NCI-H2171 (cell line): ENCODE measurements at places on chromosomes 16 and 17.

DNA sequence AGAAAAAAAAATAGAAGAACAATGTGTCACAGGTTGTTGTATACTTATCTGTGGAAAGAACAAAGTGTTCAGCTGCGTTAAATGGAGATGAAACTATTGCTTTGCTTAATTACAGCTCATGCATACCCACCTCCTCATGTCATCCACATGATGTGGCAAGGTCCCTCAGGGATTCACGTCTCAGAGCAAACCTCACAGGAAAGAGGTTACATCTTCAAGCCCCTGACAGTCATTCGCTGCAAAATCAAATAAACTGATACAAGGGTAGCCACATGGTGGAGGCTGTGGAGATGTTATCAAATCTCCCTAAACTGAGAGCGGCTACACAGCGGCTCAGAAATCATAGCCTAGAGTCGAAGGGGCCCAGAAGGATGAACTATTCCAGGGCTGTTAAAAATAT lies 21.1 kb downstream of the GINS3 start:
- DNase-seq: peak; percentile 65

DNA sequence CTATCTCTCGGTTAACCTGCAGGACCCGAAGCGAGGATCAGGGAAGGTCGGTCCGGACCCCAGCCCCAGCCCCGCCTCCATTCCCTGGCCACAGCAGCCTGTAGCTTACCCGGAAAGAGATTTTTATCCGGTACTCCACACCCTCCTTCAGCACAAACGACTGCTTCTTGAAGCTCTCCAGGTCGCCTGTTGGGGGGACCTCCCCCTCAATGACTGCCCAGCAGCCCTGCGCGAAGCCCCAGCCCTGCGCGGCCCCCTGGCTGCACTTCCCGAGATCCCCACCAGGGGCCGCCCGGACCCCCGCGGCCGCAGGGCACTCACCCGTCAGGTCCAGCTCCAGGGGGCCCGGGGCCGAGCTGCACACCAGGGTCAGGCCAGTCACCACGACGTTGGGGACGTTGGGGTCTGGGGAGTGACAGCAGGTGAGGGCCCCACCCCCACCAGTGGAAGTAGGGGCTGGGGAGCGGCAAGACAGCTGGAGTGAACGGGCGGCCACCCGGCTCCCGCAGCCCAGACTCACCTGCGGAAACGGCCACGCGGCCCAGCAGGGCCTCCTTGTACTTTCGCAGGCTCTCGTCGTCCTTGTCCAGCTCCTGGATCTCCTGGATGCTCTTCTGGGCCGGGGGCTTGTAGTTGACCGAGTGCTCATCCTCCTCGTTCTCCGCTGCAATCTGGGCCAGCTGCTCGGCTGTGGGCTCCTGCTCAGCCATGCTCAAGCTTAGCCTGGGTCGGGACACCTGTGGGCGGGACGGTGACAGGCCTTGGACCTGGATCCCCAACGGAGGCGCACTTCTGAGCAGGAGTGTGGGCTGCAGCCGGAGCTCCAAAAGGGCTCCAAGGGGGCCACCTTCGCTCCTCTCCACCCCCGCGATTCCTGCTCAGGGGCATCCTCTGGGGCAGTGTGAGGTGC lies 1.7 kb downstream of the ARHGDIA start:
- no peak for DNase-seq

DNA sequence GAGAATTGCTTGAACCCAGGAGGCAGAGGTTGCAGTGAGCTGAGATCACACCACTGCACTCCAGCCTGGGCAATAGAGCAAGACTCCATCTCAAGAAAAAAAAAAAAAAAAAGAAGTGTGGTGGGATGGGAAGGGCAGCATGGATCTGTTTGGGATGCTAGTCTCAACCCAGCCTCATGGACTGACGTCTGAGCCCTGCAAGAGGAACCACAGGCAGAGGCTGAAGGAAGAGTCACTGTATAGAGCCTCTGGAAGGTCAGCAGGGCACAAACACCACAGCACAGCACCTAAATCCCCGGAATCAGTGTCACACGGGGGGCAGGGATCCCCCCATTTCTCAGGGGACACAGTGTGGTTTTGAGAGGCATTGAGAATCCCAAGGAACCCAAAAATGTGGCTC lies 10.9 kb upstream of the CXCL16 start:
- no peak for DNase-seq

DNA sequence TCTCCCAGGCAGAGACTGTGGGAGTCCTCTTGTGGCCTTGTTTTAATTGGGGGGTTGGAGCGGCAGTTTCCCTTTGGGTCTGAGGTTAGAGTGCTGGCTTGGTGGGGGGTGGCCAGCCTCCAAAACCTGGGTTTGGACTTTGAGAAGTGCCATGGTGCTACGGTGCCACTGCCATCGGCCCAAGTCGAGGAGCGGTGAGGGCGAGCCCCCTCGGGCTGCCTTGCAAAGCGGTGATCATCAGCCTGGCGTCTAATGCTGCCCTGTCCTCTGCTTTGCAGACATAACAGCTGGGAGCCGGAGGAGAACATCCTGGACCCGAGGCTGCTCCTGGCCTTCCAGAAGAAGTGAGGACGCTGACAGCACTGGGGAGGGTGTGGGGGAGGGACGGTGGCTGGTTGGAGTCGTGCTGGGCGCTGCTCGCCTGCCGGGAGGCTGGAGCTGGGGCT lies 1.2 kb downstream of the CBX2 start:
- no peak for DNase-seq

DNA sequence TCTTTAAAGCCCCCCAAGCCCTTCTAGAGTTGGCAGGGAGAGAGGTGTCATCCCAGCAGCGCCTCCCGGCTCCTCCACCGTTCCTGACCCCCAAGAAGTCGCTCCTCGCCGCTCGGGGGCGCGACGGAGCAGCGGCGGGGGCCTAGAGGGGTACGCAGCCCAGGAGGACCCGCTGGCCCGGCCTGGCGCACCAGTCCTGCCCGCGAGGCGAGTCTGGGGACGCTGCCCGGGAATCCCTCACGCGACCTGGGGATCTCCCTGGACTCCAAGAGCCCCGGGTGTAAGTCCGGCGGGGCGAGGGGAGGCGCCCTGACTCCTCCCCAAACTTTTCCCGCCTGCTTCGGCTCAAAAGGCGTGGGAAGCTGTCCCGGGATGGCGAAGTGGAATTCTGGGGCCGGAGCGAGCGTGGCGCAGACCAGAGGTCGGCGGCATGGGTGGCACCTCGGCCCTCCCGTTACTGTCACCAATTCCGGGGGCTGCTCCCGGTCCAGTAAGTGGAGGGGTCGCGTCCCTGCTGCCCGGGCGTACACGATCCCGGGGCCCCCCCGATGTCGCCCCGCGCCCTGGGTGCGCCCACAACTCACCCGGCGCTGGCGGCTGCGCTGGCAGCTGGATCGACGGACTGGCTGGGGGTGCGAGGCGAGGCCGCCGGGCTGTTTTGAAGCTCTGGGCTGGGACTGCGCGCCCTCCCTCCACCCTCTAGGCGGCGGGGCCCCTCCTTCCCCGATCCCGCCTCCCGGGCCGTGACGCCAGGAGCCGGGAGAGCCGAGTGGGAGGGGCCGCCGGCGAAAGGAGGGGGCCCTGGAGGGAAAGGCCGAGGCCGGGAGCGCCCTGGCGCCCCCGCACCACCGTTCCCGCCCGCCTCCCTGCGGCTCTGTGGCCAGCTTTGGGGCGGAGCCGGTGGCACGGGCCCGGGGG lies at the start of gene EMP2:
EMP2 (minus strand) TSS at position 634 of the 918 bp plus-strand sequence. CDS start 32,981 bp downstream, outside the sequence.
- DNase-seq: peak; percentile 70

GRCh38 chr17:18944646-18945045 lies 7.3 kb upstream of the SLC5A10 start:
- no peak for DNase-seq

DNA sequence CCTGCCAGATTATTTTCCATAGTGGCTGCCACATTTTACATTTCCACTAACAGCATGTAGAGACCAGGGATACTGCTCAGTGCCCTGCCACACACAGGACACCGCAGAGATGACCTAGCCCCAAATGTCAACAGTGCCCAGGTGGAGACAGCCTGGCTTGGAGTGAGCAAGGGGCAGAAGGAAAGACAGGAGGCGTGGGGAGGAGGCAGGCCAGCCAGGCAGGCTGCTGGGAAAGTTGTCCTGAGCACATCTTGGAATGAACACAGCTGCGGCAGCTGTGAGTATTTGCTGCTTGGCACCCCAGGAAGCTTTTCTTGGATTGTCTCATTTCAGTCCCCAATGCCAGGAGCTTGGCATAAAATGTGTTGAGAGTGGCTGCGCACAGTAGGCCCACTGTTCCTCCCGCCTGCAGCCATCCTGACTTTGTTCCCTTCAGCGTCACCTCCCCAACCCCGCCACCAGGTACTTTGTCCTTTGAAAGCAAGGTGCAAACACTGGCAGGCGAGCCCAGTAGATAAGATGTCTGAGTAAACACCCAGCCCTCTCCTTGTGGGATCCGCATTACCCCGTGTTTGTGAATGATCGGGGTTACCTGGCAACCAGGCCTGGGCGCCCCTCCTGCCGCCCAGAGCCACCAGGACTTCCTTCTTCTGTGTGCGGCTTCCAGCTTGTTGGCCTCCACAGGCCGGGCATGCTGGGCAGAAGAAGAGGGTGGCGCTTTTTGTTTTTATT lies 114.0 kb downstream of the CMIP start:
- no peak for DNase-seq

DNA sequence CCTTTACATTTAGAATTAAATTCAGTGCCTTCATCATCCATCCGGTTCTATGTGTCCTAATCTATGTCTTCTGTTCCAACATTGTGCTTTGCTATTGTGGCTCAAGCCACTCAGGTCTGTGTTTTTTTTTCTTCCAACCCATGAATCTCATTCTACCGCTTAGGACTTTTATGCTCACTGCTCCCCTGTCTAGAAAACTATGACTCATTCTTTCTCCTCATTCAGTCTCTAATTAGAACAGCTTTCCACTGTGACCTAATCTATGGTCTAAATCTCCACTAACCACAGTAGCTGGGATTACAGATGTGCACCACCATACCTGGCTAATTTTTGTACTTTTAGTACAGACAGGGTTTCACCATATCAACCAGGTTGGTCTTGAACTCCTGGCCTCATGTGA lies 418.7 kb downstream of the KCNJ2 start:
- no peak for DNase-seq

DNA sequence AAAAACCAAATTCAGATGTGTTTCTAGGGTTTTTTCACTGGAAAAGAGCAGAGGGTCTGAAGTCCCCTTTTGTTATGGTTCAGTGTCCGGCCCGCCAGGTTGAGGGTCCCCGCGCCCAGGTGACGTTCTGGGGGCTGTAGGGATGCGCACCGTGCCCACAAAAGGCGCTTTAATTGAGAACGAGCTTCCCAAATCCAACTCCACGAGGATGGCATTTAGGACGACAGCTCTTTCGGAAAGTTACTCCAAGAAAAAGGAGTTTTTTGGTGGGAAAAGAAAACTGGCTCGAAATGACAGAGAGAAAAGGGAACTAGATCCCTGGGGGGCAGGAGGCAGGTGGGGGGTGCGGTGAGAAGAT lies 15.9 kb upstream of the ZFHX3 start:
- DNase-seq: no peak

GRCh38 chr16:47018223-47018891 lies 44.9 kb upstream of the DNAJA2 start:
- DNase-seq: peak; percentile 12

- no peak for DNase-seq
These were observed 17.5 kb downstream of the ENDOV start for GRCh38 chr17:80432350-80432955.

DNA sequence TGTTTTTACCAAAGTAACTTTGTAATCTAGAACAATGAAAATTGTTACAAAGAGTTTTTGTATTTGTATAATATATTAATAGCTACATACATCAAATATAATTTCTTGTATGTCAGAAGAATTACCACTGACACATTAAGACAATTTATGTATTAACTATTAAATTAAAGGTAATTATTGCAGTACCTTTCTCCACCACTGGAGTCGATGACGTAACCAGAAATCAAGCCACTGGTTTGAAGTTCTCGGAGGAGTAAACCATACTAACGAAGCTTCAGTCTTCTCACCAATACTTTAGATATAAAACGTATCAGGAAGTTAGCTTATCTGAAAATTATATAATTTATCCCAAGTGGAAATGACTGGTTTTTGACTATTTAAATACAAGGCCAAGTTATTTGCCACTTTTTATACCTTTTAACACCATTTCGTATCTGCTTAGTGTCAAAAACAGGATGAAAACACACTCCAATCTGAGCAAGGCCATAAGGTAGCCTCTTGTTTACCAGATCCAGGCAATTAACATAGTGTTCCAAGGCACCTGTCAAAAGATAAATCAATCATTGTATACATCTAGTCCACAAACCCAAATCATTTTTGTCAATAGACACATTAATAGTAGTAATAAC lies 4.3 kb downstream of the POLG2 start:
- DNase-seq: no peak

DNA sequence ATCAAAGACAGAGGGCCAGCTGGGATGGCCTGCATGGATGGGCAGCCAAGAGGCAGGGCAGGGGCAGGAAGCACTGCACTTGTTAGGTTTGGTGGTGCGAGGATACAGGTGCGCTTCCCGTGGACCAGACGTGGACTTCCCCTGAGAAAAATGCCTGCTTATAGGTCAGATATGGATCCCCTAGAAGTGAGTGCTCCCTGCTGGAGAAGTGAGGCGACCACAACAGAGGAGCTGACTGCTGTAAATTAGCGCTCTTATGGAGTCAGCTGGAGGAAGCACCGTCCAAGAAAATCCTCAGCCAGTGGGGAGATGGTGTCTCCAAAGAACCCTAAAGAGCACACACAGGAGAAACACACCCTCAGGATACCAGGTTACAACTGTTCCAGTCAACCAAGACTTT lies 27.7 kb upstream of the CCDC182 start:
- no peak for DNase-seq

DNA sequence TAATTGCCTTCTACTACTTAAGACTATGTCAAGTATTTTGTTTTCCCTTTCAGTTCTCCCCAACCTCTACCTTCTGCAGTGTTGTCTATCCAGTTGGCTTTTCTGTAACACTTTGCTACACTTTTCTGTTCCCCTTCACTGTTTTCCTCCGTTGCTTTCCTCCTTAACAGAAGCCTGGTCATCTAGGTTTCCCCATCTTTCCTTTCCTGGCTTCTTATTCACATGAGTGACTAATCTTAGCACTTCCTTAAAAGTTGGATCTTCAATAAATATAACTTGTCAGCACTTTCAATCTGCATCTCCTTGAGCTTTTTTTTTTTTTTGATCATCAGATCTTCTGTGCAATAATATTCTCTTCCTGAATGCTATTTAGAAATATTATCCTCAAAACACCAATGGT lies 2.8 kb upstream of the SLFN11 start:
- DNase-seq: no peak

- no peak for DNase-seq
These were observed 175.1 kb downstream of the SOX9 start for GRCh38 chr17:72295916-72296315.

DNA sequence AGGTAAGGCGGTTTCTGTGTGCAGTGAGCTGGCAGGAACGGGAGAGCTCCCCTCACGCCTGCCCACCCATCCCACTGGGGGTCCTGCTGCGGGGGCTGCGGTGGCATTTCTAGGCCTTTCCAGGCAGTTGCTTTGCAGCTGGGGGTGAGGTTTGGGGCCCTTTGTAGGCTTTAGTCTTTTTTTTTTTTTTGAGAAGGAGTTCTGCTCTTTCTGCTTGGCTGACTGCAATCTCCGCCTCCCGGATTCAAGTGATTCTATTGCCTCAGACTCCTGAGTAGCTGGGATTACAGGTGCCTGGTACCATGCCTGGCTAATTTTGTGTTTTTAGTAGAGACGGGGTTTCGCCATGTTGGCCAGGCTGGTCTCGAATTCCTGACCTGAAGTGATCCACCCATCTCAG lies 11.1 kb downstream of the TSC2 start:
- DNase-seq: peak; percentile 72

- DNase-seq: no peak
These were observed 166.7 kb downstream of the PRKCA start for GRCh38 chr17:66469088-66469442.

- DNase-seq: no peak
These were observed 58.4 kb downstream of the MEAK7 start for GRCh38 chr16:84446084-84446483.
